Neural crest cell (in vitro differentiated cells): ENCODE measurements at places on chromosomes 4 and X. TPM values are rescaled to one million over a fixed set of nuclear protein-coding genes. Genes with fewer than 3 reads are reported as not detected.

GRCh38 chr4:7352486-7352885 lies 82.2 kb downstream of the PSAPL1 start:
- no peak for DNase-seq

- DNase-seq, result no peak
These were observed 10.0 kb upstream of the ANXA10 start for GRCh38 chr4:168082379-168082778.

DNA sequence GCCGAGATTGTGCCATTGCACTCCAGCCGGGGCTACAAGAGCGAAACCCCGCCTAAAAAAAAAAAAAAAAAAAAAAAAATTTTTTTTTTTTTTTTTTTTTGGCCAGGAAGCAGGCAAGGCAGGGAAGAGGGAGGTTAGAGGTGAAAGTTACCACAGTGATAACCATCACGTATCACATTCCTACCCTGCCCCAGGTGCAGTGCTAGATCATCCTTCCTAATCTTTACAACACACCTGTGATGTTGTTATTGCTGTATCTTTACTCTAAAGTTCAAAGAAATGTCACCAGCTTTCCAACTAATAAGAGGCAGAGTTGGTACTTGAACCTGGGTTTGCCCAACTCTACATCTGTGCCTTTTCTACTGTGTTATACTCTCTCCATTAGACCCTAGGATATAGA lies 7.2 kb upstream of the LIMCH1 start:
- DNase-seq, result no peak

GRCh38 chrX:103806862-103807474 lies 25.1 kb downstream of the RAB9B start:
- no peak for DNase-seq

DNA sequence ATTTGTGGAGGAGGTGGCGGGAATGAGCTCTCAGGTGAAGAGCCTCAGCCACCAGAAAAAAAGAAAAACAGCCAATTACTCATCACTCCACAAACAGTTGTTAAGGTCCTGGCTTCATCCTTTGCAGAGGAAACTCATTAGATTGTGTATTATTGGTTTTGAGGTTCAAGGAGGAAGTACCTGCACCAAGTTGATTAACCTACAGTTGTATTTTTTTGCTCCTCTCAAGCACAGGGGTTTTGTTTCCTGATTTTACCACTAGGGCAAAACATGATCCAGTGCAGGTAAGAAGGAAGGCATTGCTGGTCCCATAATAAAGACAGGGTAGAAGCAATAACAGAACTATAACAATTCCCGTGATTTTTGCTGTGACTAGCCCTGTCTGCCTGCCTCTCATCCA lies 84.0 kb upstream of the QRFPR start:
- no peak for DNase-seq

- DNase-seq, result peak; percentile 58
These were observed 46.0 kb upstream of the TMPRSS11F start for GRCh38 chr4:68175562-68176155.

DNA sequence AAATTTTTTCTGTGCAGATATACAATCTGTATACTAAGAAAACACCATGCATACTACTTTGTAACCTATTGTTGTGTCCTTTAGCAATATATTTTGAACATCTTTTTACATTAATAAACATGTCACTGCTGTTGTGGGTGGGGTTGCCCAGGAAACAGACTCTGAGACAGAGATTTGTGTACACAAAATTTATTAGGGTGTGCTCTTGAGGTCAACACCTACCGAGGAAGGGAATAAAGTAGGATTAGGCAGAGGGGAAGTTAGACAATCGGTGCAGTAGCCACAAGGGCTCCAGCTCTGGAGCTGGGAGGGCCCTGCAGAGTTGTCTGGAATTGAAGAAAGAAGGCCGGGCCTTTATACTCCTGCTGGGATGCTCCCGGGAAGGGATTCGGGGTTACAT lies 56.4 kb downstream of the CXorf58 start:
- DNase-seq, result no peak

- DNase-seq, result no peak
These were observed 39.9 kb downstream of the PAQR3 start for GRCh38 chr4:78899302-78899701.

- no peak for DNase-seq
These were observed 457.8 kb downstream of the KLHL4 start for GRCh38 chrX:87975365-87975764.

GRCh38 chr4:56640621-56641493 lies 40.2 kb downstream of the HOPX start:
- no peak for DNase-seq

- DNase-seq, result no peak
These were observed 16.0 kb downstream of the CRLF2 start for GRCh38 chrX:1196436-1196835.

DNA sequence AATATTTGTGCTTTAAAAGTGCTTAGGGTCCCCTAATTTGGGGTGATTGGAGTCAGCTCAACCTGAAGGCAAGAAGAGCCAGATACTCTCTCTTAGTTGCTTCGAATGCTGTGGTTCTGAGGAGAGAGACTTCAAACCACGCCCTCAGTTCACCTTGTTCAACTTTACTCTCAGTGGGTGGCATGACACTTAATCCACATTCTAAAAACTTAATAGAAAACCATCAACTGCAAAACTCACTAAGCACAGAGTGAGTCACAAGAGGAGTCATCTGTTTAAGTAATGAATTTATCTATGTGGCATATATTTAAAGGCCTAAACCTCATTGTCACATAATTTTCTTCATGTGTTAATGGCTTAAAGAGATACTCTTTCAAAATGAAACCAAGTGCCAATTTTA lies 99.5 kb upstream of the SLC4A4 start:
- DNase-seq, result no peak

DNA sequence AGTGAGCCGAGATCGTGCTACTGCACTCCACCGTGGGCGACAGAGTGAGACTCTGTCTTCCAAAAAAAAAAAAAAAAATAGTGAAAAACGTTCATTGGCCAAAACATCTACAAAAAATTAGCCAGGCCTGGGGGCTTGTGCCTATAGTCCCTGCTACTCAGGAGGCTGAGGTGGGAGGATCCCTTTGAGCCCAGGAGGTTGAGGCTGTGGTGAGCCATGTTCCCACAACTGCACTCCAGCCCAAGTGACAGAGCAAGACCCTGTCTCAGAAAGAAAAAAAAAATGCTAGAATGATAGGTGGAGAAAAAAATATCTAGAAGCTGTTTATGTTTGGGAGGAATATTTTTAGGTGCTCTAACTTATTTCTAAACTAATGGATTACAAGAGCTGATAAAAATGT lies 14.9 kb downstream of the SPRY1 start:
- no peak for DNase-seq

DNA sequence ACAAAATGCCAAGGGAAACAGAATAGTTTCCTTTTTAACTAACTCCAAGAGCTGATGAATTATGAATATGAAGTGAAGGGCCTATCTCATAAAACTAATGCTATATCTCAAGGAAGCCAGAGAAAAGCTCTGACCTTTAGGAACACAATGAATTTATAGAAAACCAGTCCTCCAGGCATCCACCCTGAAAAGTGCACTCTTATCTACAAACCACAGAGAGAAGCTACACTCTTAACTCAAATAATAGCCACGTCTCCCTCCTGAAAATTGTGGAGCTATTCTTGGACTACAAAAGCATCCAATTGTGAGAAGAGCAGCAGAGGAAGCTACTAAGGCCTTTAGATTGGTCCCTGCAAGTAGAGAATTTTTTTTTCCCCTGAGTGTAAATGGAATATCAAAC lies 253.9 kb downstream of the IL15 start:
- no peak for DNase-seq

DNA sequence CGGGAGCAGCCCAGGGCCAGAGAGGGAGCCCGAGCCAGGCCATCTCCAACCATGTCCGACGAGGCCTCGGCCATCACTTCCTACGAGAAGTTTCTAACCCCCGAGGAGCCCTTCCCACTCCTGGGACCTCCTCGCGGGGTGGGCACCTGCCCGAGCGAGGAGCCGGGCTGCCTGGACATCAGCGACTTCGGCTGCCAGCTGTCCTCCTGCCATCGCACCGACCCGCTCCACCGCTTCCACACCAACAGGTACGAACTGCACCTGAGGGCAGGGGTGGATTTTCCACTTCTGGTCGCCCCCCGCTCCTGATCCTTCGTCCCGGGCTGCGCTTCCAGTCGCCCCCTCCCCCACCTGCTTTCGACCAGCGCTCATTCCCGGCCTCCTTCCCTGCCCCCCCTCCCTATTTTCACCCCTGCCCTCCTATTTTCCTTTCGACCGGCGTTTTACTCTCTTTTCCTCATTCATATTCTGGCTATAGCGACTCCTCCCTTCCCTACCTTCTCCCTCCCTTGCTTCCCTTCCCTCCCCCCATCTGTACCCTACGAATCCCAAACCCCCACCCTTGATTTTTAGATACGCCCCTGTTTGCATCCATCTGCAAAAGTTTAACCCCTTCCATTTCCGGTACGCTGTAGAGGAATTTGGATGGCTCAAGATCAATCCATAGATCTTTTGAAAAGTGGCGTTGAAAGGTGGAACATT lies 633 bp downstream of the FAM199X start:
- DNase-seq, result no peak

GRCh38 chrX:43224496-43224895 lies 431.6 kb upstream of the MAOA start:
- DNase-seq, result no peak

DNA sequence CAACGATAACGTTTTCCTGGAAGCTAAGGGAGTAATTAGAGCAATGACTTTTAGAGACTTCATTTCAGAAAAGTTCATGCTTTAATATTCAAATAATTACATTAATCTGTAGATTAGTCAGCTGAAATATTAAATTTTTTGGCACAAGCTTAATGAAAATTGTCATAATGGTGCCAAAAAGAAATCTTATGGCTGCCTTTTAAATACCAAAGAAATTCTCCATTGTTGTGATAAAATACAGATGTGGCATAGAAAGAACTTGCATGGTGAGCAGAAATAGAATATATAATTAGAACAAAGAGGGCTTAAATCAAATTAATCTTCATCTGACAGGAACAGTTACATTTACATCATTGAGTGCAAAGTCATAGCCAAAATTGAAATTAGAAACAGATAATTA lies 263.5 kb downstream of the AFF2 start:
- DNase-seq, result no peak

GRCh38 chr4:100738196-100739165 lies 220.7 kb upstream of the EMCN start:
- no peak for DNase-seq

DNA sequence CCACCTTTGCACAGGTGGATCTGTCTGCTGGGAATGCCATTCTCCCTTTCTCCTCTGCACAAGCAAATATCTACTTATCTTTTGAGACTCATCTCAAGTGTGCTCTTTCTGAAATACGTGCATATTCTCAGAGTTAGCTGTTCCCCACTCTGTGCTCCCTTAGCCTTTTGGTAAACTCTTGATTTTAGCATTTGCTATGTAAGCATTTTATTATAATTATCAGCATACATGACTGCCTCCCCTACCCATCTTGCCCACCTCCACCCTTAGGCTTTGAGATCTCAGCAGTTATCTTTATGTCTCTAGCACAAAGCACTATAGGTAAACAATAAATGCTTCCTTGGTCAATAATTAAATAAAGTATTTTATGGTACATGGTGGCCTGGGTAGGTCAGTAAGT lies 11.5 kb downstream of the DRP2 start:
- no peak for DNase-seq

DNA sequence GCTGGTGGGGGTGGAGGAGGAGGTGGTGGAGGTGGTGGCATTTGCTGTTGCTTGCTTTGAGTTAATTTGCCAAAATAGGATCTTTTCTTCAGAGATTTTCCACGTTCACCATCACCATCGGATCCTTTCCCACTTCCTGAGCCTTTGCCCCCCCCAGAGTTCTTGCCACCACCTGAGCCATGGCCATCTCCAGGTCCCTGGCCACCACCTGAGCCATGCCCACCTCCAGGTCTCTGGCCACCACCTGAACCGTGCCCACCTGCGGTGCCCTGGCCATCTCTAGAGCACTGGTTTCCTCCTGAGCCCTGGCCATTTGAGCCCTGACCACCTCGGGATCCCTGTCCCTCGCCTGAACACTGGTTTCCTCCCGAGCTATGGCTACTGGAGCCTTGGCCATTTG lies 1.9 kb downstream of the IRS4 start:
- DNase-seq, result no peak

- no peak for DNase-seq
These were observed 40.4 kb upstream of the PGK1 start for GRCh38 chrX:78063687-78064086.

GRCh38 chr4:133484287-133484686 lies 335.2 kb downstream of the PCDH10 start:
- DNase-seq, result no peak

DNA sequence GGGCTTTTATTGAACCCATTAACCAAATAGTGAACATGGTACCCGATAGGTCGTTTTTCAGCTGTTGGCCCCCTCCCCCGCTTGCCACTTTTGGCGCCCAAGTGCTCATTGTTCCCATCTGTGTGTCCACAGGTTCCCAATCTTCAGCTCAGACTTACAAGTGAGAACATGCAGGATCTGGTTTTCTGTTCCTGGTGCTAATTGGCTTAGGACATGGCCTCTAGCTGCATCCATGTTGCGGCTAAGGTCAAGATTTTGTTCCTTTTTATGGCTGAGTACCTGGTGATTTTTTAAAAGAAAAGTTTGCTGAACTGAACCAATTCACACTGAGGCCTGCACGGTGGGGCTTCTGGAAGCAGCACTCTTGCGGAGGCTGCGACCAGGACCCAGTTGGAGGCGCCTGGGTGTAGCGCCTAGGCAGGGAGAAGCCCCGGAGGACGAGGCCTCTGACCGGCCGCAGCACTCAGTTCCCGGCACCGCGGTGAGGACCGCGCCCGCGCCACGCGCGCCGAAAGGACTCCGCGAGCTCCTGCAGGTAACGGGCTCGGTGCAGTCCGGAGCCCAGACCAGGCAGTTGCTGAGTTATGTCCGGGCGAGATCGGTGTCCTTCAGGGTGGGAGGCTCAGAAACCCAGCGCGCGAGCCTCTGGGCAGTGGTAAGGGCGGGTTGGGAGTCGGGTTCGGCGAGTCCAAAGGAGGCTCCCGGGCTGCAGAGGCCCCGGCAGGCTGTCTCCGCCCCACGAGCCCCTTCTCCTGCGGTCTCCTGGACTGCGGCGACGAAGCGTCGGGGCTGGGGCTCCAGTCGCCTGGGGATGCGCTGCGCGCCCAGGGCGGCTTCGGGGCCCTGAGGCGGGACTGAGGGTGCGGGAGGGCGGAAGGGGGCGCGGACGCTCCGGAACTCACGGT lies 15.8 kb upstream of the SLC25A4 start:
- DNase-seq, result no peak

GAGE12J gene
- total RNA-seq, result not detected in 2 replicates

CAPN6 gene
- 0.75 and 0.82 TPM in 2 replicates for total RNA-seq

MRPS18C gene
- 49.3 and 56.8 TPM in 2 replicates for total RNA-seq

FAM9B gene
- total RNA-seq, result not detected in 2 replicates

ALAS2 gene
- total RNA-seq, result not detected in 2 replicates

FOXR2 gene
- total RNA-seq, result not detected in 2 replicates

HSD17B10 gene
- total RNA-seq, result 135 and 137 TPM in 2 replicates

ADAM29 gene
- not detected in 2 replicates for total RNA-seq

ETDB gene
- not detected in 2 replicates for total RNA-seq

TBC1D9 gene
- 15.9 and 16.1 TPM in 2 replicates for total RNA-seq

MAGEA10 gene
- not detected in 2 replicates for total RNA-seq

ACE2 gene
- total RNA-seq, result not detected in 2 replicates

PARM1 gene
- 0.73 and 0.96 TPM in 2 replicates for total RNA-seq
